ENCODE measurements at places on chromosomes 3 and 15. TPM values are rescaled to one million over a fixed set of nuclear protein-coding genes. Genes with fewer than 3 reads are reported as not detected.

DNA sequence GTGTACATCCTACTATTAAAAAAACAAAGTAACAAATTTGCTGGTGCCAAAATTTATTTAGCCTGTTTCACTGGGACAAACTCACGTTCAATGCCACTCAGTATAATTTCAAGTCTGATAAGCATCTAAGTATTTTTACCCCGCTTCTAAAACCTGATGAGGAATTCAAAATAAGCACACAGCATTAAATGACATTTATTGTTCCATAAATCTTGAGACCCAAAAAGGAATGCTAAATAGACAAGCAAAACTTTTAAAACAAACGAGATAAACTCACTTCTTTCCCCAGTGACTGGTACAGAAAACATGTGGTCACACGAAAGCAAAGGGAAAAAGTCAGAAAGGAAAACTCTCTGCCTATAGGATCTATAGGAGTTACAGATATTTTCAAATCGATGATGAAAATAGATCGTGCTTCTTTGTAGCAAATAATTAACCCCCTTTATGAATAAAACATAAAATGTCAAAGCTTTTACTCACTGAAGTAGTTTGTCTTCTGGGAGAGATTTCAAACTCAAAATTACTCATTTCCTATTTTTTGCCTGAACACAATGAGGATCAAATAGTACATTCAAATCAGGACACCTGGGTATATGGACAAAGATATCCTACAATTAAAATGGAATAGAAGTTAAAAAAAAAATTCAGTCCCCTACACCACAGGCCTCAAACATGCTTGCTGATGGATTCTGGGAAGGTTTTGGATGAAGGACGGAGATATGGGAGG, 51.7 kb downstream of the UBP1 start:
- DNase-seq: no peak

DNA sequence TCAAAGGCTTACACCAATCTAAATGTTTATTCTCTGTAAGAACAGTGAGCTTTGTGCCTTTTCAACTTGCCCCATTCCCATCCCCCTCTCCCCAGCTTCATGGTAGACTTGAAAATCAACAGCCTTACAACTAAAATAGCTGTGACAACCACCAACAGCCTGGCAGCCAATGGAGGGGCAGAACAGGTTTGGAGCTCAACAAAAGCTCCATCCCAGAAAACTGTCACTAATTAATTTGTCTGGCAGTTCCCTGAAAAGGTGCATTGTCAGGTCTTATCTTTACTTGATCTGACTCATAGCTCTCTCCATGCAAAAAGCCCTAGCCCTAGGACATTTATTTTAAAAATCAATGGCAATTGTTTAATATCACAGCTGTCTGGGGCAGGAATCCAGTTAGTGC, 22.6 kb downstream of the MTHFS start:
- DNase-seq: no peak

GHSR gene
- polyA plus RNA-seq: not detected

UBE2Q2 gene
- polyA plus RNA-seq: 18.0 TPM

GOLGA6A gene
- polyA plus RNA-seq: not detected

NUP210 gene
- polyA plus RNA-seq: 4.8 TPM
